ENCODE measurements at places on chromosomes 5 and 9. TPM values are rescaled to one million over a fixed set of nuclear protein-coding genes. Genes with fewer than 3 reads are reported as not detected.

GFPT2 gene
- total RNA-seq, result 20.1 TPM

GRCh38 chr5:75361310-75361709 is 24.3 kb downstream of the HMGCR start:
- no peaks in the 10 kb centered on the region for H3K27me3 ChIP-seq
- peaks cover 51% of the 10 kb centered on the region for H3K36me3 ChIP-seq
- no peak overlapping the region for H3K27ac ChIP-seq
- DNase-seq, result no peak

DNA sequence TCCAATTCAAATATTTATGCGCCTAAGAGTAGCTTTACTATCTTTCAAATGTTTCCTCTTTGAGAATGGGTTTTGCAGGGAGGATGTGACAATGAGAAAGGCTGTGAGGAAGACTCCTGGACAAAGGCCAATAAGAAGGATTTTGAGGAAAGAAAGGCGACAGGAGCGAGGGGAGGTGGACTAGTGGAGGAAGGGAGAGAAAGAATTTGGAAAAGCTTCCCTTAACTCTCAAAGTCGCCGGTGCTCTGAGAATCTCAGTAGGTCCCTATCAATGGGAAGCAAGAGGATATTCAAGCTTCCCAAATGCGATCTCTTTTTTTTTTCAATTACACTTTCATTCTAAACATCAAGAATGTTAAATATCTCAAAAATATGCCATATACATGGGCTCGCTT is 2.8 kb upstream of the CDC20B start:
- H3K4me3 ChIP-seq, result no peak overlapping the region
- no peaks in the 10 kb centered on the region for H3K36me3 ChIP-seq
- H3K4me1 ChIP-seq, result peaks cover 13% of the 10 kb centered on the region
- no peak overlapping the region for H3K27ac ChIP-seq

DNA sequence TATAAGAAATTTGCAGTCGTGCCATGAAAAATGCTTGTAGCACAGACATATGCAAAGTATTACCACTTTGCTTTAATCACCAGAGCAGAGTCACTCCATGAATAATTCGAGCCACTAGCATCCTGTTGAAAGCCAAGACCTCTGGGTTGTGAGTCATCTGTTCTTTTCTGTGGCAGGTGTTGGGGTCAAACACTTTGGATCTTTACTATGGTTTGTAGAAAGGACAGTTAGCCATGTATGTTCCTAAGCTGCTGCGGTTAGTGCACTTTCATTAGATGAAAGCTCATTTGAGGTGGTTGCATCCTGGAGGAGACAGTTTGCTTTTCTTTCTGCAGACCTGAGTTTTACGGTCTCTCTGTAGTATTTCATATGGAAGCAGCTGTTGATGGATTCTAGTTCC is 223.7 kb downstream of the DMRT2 start:
- H3K4me3 ChIP-seq, result no peak overlapping the region
- no peak overlapping the region for H3K27ac ChIP-seq
- DNase-seq, result no peak
- no peaks in the 10 kb centered on the region for H3K36me3 ChIP-seq

- no peaks in the 10 kb centered on the region for H3K4me1 ChIP-seq
- H3K36me3 ChIP-seq, result no peaks in the 10 kb centered on the region
- H3K27me3 ChIP-seq, result no peaks in the 10 kb centered on the region
- no peak overlapping the region for H3K27ac ChIP-seq
- H3K4me3 ChIP-seq, result no peak overlapping the region
Observed at GRCh38 chr9:31040564-31040963, 1343.9 kb upstream of the ACO1 start.

GRCh38 chr5:158780656-158781237 is 319.0 kb downstream of the EBF1 start:
- H3K36me3 ChIP-seq, result no peaks in the 10 kb centered on the region
- H3K27ac ChIP-seq, result no peak overlapping the region
- no peak for DNase-seq
- no peaks in the 10 kb centered on the region for H3K4me1 ChIP-seq
- no peaks in the 10 kb centered on the region for H3K27me3 ChIP-seq
- no peak overlapping the region for H3K4me3 ChIP-seq

- H3K4me3 ChIP-seq, result no peak overlapping the region
- no peaks in the 10 kb centered on the region for H3K36me3 ChIP-seq
- no peaks in the 10 kb centered on the region for H3K27me3 ChIP-seq
- no peak for DNase-seq
- H3K4me1 ChIP-seq, result no peaks in the 10 kb centered on the region
Observed at GRCh38 chr9:134486143-134486591, 155.4 kb upstream of the COL5A1 start.

- H3K27ac ChIP-seq, result no peak overlapping the region
- no peak for DNase-seq
- H3K27me3 ChIP-seq, result no peaks in the 10 kb centered on the region
- H3K4me3 ChIP-seq, result no peak overlapping the region
Observed at GRCh38 chr9:107299437-107299836, 16.4 kb downstream of the RAD23B start.

GRCh38 chr5:81657386-81657785 is 93.5 kb downstream of the SSBP2 start:
- H3K36me3 ChIP-seq, result no peaks in the 10 kb centered on the region
- H3K4me1 ChIP-seq, result no peaks in the 10 kb centered on the region
- no peak overlapping the region for H3K27ac ChIP-seq
- no peaks in the 10 kb centered on the region for H3K27me3 ChIP-seq
- no peak for DNase-seq
- H3K4me3 ChIP-seq, result no peak overlapping the region

GCNT1 gene
- 1.2 TPM for total RNA-seq

GFM2 gene
- total RNA-seq, result 40.2 TPM

GRCh38 chr5:10372726-10373709 is 19.5 kb downstream of the MARCHF6 start:
- no peaks in the 10 kb centered on the region for H3K36me3 ChIP-seq
- DNase-seq, result no peak
- no peaks in the 10 kb centered on the region for H3K27me3 ChIP-seq

DNA sequence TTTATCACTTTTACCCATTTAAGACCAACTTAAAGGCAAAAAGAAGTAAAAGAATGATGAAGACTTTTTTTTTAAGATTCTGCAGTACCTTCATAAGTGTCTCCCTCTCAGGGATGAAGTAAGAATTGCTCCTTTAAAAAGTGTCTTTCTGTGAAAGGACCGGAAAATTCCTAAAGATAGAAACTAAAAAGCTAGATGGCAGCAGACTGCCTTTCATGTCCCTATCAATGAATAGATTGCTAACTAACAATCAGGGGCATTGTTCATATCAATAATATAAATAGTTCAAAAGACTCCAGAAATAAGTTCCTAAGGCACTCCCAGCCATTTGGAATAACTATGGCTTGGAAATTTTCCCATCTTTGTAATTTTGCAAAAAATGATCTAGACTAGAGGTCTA is 558.0 kb downstream of the PDE4D start:
- no peaks in the 10 kb centered on the region for H3K4me1 ChIP-seq
- no peaks in the 10 kb centered on the region for H3K27me3 ChIP-seq
- no peak overlapping the region for H3K4me3 ChIP-seq
- no peaks in the 10 kb centered on the region for H3K36me3 ChIP-seq

PDCD1LG2 gene
- total RNA-seq, result 5.5 TPM

GRCh38 chr9:108525186-108525585 is 330.6 kb downstream of the ACTL7B start:
- no peak for DNase-seq
- H3K27me3 ChIP-seq, result no peaks in the 10 kb centered on the region

ELOVL7 gene
- 4.8 TPM for total RNA-seq

DNA sequence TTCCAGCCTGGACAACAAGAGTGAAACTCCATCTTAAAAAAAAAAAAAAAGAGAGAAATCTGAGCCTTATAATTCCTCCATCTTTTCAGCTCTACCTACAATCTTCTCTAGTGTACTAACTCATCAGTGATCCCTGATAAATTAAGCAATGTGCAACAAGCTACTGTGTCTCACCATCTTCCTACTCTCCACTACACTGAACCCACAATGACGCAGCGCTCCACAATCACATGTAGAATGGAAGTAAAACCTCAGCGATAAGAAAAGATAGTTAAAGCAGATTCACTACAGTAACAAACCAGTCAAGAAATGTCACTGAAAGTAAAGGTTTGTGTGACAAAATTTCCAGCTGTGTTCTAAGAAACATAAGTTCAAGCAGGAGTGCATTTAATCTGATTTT is 13.5 kb downstream of the ABCA1 start:
- H3K27me3 ChIP-seq, result no peaks in the 10 kb centered on the region
- no peaks in the 10 kb centered on the region for H3K36me3 ChIP-seq
- H3K4me3 ChIP-seq, result no peak overlapping the region

PTGS1 gene
- total RNA-seq, result 6.6 TPM

PCDHGA1 gene
- total RNA-seq, result 0.10 TPM

- H3K4me1 ChIP-seq, result no peaks in the 10 kb centered on the region
- DNase-seq, result peak; percentile 60
- H3K36me3 ChIP-seq, result no peaks in the 10 kb centered on the region
- no peak overlapping the region for H3K27ac ChIP-seq
- no peaks in the 10 kb centered on the region for H3K27me3 ChIP-seq
Observed at GRCh38 chr5:138706655-138707480, 46.4 kb upstream of the CTNNA1 start.

WNT8A gene
- not detected for total RNA-seq
